ENCODE measurements at places on chromosomes 12 and 14. TPM values are rescaled to one million over a fixed set of nuclear protein-coding genes. Genes with fewer than 3 reads are reported as not detected.

DNA sequence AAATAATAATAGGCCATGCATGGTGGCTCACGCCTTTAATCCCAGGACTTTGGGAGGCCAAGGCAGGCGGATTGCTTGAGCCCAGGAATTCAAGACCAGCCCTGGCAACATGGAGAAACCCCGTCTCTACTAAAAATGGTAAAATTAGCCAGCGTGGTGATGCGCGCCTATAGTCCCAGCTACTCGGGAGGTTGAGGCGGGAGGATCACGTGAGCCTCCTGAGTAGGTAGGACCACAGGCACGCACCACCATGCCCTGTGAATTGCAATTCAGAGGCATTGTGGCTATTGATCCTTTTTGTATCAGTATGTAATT, 2.3 kb downstream of the ARHGDIB start:
- H3K36me3 ChIP-seq = no peaks in the 10 kb centered on the region
- DNase-seq = no peak
- H3K27me3 ChIP-seq = no peaks in the 10 kb centered on the region
- peaks cover 53% of the 10 kb centered on the region for H3K4me1 ChIP-seq
- H3K4me3 ChIP-seq = peak overlapping the region; percentile 53

GRCh38 chr14:54472315-54472714, 16.5 kb downstream of the GMFB start:
- no peak overlapping the region for H3K4me3 ChIP-seq
- no peak for DNase-seq
- H3K36me3 ChIP-seq = peaks cover 3% of the 10 kb centered on the region
- H3K4me1 ChIP-seq = no peaks in the 10 kb centered on the region
- no peaks in the 10 kb centered on the region for H3K27me3 ChIP-seq
- H3K27ac ChIP-seq = no peak overlapping the region

DNA sequence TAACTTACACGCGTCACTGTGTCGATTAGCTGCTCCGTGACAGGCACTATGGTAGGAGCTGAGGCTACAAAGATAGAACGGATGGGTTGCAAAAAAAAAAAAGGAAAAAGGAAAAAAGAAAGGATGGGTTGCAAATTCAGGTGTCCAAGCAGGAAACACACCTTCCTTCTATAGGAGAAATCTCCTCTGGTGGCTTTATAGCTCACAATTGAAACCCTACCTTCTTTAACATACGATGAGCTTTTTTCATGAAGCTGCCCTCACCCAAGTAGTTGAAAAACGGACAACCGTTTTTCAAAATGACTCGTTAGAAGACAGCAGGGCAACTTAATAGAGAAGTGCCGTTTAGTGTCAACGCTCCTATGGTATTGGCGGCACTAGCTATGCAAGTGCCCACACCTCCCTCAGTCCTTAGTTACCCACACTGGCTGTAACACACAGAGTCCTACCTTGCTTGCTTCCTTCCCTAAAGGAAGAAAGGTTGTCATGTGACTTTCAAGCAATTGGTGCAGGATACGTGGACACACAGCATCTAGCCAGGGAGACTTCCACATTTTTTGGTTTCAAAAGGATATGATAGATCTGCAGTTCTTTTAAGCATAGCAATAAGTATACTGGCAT, 682 bp upstream of the TRIP11 start:
- H3K4me3 ChIP-seq = peak overlapping the region; percentile 88
- H3K27ac ChIP-seq = peak overlapping the region; percentile 96
- no peaks in the 10 kb centered on the region for H3K27me3 ChIP-seq

- no peak overlapping the region for H3K4me3 ChIP-seq
- no peaks in the 10 kb centered on the region for H3K36me3 ChIP-seq
- DNase-seq = no peak
- no peaks in the 10 kb centered on the region for H3K27me3 ChIP-seq
These were observed 78.3 kb downstream of the MED13L start for GRCh38 chr12:116199160-116199706.

DNA sequence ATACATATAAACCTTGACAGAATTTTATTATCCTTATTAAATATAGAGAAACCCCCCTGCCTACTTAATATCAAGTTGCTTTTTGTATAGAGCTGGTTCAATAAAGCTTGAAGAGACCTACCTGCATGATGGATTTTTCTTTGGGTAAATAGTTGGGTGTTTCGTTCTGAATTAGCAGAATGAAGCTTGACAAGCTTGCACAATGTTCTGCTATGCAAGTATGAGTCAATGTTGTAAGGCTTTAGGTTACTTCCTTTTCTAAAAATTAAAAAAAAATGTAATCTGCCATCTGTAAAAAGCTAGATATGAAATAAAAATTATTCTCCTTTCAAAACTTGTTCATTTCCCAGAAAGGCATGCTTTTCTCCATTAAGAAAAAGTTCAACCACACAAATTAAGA, 1662.6 kb upstream of the SEL1L start:
- H3K4me1 ChIP-seq = no peaks in the 10 kb centered on the region
- no peaks in the 10 kb centered on the region for H3K27me3 ChIP-seq
- no peaks in the 10 kb centered on the region for H3K36me3 ChIP-seq
- no peak overlapping the region for H3K27ac ChIP-seq
- H3K4me3 ChIP-seq = no peak overlapping the region
- no peak for DNase-seq

The SMIM41 gene
- not detected for total RNA-seq

The KCNC2 gene
- total RNA-seq = not detected

The KRT73 gene
- total RNA-seq = 24.7 TPM
